Left lung (tissue), 14 donors: ENCODE measurements at places on chromosomes 1 and 21. TPM values are rescaled to one million over a fixed set of nuclear protein-coding genes. Genes with fewer than 3 reads are reported as not detected.

- DNase-seq: peak; percentile 16
Observed at GRCh38 chr1:197145446-197146024, 934 bp downstream of the ASPM start.

GRCh38 chr1:162040657-162041056 lies 17.0 kb upstream of the OLFML2B start:
- DNase-seq: no peak

DNA sequence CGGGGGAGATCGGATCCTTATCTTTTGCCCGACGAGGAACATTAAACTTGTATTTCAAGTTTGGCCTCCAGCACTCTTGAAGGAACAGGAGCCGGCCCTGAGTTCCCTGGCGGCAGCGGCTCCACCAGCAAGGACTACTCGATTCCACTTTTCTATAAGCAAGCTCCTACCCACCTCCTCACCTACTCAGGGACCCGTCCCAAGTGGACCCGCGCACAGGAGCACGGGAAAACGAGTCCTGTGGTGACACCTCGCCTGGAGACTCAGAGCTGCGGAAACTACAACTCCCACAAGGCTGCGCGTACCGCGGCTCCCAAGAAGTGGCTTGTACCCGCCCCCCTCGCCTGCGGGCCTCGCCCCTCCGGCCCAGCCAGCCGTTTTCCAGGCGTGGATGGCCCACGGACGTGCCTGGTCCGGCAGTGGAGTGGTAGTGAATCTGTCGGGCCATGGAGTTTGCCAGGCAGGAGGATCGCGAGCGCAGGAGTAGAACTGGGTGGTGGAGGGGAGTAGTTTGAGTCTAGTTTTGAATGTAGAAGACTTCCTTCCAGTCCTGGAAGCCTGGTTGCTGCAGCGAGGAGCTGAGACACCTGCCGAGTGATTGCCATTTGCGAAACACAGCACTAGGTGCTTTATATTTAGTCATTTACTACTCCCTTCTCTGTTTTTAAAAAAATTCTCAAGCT lies at the start of gene ACP6:
TSS of gene ACP6 (minus strand) at position 206 of the 683 bp plus-strand sequence. CDS start 476 bp downstream, outside the sequence.
- peak; percentile 96 for DNase-seq

The CIART gene
- polyA plus RNA-seq: 13.2 TPM

The YIPF1 gene
- polyA plus RNA-seq: 26.9 TPM

- no peak for DNase-seq
Observed at GRCh38 chr1:154520333-154520732, 18.1 kb upstream of the SHE start.

- no peak for DNase-seq
Observed at GRCh38 chr1:168976267-168976666, 130.2 kb upstream of the ATP1B1 start.

DNA sequence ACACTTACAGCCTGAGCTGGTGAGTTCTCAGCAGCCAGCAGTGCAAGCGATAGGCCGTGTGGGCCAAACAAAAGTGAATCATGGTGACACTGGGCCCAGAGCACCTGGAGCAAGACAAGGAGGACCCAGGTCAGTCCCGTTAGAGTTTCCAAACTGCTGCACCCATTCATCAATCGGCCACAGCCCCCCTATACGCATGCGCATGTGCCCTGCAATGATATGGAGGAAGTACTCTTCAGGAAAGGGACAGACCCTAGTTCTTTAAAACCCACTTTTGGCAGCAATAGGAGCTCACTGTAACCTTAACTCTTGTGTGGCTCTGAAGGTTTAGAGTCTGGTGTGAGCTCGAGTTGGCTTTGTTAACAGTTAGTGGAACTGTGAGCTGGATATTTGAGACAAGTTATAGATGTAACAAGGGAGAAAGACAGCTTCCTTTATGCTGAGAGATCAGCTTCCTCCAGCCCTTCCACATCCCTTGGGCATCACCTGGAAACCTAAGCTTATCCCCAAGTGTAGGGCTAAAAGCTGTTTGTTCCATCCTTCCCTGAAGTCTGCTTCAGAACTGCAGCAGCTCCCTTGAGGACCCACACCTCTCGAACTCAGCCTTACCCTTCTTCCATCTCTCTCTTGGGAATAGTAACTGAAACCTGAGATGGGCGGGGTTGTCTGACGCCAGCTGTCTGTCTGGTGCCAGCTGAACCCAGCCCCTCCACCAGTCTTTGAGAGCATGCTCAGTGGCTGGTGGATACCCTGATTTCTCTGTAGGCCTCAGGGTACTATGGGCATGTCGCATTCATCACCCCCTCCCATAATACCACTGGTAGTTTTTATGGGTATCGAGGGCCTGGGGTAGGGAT lies 17.7 kb downstream of the NMNAT1 start:
- DNase-seq: no peak

The CYP4A11 gene
- 0.20 TPM for polyA plus RNA-seq

DNA sequence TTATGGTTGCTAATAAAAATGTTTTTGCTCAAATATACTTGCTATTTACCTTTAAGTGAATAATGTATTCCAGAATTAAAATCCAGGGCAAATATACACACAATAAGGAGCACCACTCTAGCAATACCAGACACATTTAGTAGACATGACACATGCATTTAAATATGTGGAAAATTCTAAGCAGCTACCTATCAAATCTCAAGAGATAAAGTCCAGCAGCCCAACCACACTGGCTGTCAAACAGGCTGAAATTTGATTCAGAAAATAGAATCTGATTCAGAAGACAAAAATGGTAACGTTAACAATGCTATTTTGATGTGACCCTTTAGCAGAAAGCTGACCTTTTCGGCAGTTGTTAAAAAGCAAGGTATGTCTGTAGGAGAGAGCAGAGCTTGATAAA lies 42.3 kb downstream of the PLEKHO1 start:
- DNase-seq: no peak

DNA sequence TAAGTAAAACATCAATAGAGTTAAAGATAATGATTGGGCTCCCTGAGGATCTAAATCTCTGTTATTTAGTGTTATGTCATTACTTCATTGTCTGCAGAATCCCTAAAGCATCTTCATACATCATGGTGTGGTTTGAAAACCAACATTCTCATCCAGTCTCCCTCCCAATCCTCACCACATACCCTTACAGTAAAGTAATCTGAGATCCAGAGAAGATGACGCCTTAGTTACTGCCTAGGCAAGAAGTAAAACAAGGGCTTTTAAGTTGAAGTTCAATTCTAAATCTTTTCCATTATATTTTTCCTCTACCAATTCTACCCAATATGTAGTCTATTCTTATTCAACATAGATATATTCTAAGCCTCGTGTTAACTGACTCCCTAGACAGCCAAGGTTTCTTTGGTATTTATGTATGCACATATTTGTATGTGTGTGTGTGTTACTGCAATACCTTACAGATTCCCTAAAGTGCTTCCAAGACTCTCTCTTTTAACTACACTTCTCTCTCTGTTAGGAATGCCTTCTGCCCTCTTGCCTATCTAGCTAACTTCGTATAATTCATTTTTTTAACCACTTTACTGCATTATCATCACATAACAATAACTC lies 17.3 kb downstream of the DPH5 start:
- no peak for DNase-seq

The KHDC4 gene
- 71.2 TPM for polyA plus RNA-seq

The AADACL3 gene
- not detected for polyA plus RNA-seq

DNA sequence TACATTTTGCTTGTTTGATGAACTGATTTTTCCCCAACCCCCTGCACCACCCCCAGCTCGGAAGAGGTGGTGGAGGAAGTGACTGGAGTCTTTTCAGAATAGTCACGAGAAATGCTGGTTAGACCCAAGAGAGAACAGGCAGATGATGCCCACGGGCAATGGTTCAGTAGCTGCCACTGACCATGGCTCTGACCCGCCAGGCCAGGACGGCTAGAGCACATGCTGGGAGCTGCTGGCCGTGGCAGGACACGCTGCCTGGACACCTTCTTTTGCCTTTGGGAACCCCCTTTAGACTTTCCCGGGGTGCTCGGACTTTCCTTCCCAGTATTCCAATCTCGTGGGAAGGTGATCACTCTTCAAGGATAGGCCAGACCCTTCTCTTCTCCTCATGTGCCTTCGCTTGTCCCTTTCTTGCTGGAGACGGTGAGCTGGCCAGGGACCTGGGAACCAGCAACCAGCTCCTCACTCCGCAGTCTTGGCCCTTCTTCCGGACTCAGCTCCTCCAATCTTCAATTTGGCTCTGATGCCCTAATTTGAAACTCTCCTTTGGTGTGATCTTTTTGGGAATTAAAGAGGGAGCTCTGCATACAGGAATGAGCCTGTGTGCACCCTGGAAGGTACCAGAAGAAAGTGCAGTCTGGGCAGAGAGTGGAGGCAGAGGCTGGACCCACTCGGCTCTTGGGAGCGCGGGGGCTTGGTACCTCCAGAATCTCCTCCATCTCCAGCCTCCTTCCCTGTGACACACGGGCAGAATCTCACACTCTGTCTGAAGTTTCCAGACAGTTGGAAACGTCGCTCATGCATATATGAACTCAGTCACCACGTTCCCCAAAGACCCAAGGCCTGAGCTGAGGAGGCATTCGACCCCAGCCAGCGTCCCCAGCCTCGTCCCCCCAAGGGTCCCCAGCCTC lies 4.0 kb upstream of the PDE9A start:
- DNase-seq: no peak
